GM13977 (cell line): ENCODE measurements at places on chromosomes 1 and 21.

DNA sequence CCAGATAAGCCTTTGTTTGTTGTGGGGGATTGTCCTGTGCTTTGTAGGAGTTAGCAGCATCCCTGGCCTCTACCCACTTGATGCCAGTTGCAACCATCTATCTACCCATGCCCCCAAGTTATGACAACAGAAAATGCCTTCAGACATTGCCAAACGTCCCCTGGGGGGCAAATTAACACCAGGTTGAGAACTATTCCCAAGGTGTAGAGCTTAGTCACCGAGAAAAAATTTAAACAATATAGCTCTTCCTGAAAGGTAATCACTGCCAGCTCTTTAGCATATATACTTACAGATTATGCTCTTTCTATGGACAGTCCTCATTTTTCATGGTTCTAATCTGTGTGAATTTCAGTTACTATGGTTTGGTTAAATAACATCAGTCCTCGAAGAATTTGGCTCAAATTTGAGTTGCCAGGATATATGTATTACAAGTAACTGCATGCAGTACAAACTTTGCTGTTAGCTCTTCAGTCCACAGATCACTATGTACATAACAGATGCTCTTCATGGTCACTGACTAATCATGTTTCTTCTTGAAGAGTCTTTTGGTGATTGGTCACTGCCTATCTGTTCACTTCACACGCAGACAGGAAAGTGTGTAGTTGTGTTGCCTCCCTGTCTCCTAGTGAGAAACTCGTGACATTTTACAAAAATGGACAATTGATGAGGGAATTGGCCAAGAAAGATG lies 25.2 kb downstream of the MAPKAPK2 start:
- DNase-seq, result no peak

- DNase-seq, result no peak
Observed at GRCh38 chr1:25912076-25912831, 6.0 kb upstream of the STMN1 start.

- DNase-seq, result no peak
Observed at GRCh38 chr1:47651311-47652089, 213.7 kb downstream of the FOXD2 start.

- peak; percentile 42 for DNase-seq
Observed at GRCh38 chr1:159077120-159077961, 775 bp upstream of the AIM2 start.

- no peak for DNase-seq
Observed at GRCh38 chr21:39175154-39175553, 8.1 kb downstream of the PSMG1 start.

GRCh38 chr1:4797016-4797410 lies 142.6 kb downstream of the AJAP1 start:
- no peak for DNase-seq

- peak; percentile 59 for DNase-seq
Observed at GRCh38 chr1:109201123-109201703, 12.5 kb upstream of the SARS1 start.

GRCh38 chr1:208343226-208343625 lies 99.0 kb upstream of the PLXNA2 start:
- DNase-seq, result no peak
